MV-4-11 (cell line): ENCODE measurements at places on chromosomes 3 and 15.

DNA sequence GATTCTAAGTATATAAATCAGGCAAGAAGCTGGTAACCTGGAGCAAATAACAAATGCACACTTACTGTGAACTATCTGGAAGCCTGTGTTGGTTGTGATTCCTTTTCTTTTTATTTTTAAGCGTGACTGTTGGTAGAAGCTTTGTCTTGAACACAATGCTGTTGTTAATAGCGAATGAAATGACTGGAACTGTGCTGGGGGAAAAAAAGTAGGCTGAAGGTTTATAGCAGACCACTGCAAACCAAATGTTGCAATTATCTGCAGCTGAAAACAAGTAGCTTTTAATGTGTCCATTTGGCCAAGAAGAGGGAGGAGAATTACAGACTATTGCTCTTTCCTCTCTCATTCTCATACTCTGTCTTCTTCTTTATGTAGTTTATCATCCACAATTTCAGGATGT, 184.5 kb upstream of the DNAJC19 start:
- DNase-seq: no peak

DNA sequence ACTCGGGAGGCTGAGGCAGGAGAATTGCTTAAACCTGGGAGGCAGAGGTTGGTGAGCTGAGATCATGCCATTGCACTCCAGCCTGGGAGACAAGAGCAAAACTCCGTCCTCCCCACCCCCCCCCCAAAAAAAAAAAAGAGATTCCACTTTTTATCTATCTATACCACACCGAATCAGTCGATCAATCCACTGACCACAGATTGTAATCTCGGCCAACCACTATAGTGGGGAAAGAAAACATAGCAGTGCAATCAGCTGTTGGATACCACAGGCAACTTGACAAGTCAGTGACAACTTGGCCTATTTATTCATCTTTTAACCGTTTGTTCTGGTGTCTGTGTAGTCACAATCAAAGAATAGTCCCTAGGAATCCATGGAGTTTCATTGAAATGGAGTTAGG, 299.2 kb downstream of the FHIT start:
- DNase-seq: no peak

DNA sequence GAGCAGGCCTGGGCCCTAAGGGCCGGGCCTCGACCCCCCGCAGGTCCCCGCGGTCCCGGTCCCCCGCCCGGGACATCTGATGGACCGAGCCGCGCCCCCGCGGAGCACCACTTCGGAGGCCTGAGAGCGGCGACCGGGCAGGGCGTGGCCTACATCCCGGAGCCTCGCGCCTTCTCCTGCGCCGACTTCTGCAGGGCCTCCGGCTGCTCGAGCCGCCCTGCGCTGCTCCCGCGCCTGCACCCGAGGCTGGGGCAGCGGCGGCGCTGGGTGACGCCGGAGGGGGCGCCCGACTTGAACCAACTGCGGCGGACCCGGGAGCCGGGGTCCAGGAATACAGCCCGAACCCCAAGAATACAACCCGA, 14.9 kb upstream of the GP9 start:
- DNase-seq: no peak

- no peak for DNase-seq
Measured at GRCh38 chr15:44554934-44555723, 18.2 kb downstream of the EIF3J start.

DNA sequence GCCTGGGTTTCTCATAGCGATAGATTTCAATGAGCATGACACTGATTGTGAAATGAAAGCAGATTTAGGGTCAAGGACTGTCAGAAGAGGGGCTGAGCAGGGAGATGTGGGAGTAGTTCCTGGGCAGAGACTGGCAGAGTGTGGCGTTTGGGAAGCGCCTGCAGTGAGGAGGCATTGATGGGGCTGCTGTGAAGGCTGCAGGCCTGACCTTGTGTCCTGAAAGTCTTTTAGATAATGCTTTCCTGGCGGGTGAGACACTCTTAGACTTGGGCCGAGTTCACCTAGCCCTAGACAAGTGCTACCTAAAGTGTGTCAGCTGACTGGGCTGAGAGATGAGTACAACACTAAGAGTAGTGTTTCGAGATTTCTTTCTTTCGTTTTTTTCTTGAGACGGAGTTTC, 20.7 kb downstream of the USP13 start:
- no peak for DNase-seq

DNA sequence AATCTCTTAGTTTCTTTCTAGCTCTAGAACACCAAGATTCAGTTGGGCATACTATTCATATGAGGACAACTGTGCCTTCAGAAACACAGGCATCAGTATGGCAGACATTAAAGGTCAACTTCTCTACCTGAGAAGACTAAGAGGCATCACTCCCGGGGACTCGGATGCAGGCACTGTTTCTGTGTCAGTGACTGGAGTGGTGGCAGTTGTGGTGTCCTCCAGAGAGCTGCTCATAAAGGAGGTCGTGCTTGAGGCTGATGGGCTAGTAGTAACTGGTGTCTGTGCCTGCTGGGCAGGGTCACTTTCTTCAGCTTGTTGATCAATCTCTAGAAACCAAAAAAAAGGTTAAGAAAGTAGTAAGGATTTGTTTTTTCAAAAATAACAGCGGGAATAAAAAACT, 75.2 kb downstream of the FBXL22 start:
- no peak for DNase-seq

- peak; percentile 46 for DNase-seq
Measured at GRCh38 chr3:64163755-64164148, 61.5 kb downstream of the PRICKLE2 start.

DNA sequence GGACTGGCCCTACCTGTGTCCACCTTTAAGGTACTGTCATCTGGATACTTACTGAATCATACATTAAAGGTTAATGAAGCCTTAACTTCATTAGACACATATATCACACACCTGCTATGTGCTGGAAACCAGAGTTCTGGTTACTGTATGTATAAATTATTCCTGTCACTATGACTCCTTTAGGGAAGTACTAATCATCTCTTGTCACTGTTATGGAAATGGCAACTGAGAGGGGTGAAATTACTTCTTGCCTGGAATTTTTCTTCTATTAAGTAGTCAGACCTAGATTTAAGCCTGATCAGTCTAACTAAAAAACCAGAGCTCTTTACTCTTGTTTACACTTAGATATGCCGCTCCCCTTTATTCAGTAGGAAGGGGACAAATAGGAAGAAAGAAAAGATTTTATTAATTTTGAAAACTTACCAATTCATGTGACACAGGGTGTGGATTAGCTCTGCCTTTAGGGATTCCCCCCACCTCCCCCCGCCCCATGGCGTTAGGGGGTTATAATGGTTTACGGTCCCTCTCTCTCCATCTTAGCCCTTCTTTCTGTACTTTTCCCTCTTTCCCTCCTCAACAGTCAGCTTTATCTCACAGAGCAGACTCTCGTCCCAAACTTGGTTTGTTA, 152.5 kb downstream of the KLHL25 start:
- no peak for DNase-seq

DNA sequence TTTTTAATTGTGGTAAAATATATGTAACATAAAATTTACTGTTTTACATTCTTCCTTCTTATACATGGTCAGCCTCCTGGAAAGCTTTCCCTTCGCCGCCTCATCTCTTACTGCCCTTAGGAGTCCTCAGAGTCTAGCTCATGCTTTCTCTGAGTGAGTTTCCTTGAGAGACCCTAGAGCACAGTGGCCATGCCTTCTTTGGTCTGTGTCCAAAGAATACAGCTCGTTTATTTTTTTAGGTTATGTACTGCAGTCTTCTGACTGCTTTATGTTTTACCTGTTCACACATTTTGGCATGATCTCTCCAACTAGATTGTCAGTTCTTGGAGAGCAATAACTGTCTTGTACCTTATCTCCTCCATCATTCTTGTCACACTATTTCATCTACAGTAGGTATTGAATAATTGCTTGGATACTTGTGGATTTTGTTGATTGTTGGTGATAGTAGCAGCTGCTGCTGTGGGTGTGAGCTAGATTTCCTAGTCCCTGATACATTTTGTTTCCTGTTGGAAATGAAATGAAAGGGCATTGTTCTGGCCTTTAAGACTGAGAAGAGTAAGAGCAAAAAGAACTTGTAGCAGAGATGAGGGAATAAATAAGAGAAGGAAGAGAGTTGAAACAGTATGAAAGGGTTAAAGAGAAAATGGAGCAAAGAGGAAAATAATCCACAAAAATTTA, 10.9 kb downstream of the ARIH2 start:
- no peak for DNase-seq

GRCh38 chr3:162718697-162719096, 1222.1 kb downstream of the OTOL1 start:
- no peak for DNase-seq

GRCh38 chr3:48655606-48656005, 7.1 kb downstream of the CELSR3 start:
- DNase-seq: no peak

- DNase-seq: peak; percentile 80
Measured at GRCh38 chr15:40743921-40744814, 10.9 kb downstream of the RMDN3 start.

DNA sequence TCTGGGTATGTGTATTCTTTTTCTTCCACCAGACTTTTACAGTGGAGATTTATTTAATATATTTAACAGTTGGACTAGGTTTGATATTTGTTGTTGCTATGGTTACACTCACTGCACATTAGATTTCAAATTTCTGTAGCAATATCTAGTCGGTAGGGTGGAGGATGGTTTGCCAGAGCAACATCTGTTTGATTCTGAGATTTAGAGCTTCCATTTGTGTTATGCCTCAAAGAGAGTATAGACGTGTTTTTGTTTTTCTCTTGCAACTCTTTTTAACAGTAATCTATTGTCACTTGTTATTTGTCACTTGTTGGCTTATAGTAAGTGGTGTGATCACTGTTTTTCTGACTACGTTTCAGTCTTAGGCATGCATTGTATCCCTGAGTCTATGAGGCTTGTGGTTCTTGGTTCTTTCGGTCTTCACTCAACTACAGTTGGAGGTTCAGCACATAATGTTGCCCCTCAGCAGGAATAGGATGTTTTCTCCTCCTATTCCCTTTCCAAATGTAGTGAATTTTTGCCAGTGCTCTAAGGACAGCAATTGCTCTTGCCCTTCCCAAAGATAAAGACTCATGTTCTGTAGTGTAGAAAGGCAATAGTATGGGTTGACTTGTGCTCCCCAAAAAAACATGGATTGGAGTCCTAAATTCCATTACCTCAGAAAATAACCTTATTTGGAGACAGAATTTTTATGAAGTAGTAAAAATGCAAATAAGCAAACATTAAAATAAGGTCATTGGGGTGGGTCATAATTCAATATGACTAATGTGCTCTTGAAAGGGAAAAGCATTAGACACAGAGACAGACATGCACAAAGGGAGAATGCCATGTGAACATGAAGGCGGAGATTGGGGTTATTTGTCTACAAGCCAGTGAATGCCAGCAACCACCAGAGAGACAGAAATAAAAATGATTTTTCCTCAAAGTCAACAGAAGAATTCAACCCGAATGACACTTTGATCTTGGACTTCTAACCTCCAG, 692.1 kb downstream of the DIPK2A start:
- no peak for DNase-seq

DNA sequence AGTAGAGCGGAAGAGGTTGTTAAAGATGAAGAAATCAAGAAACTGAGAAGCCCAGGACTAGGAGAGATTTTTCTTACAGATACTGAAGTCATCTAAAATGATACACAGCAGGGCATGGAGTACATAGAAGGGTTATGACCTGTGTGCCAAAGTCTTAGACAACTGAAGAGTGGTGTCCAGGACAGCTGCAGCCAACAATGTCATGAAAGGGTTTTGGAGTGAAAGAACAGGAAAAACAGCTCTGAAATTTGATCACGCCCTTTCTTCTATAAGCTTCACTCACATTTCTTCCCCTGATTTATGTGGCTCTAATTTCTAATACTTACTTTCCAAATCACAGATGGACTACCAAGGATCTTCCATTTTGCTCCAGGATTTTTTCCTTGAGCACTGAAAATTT, 3.0 kb downstream of the CFAP20DC start:
- DNase-seq: no peak

GRCh38 chr3:184993394-184993793, 159.5 kb downstream of the C3orf70 start:
- no peak for DNase-seq

DNA sequence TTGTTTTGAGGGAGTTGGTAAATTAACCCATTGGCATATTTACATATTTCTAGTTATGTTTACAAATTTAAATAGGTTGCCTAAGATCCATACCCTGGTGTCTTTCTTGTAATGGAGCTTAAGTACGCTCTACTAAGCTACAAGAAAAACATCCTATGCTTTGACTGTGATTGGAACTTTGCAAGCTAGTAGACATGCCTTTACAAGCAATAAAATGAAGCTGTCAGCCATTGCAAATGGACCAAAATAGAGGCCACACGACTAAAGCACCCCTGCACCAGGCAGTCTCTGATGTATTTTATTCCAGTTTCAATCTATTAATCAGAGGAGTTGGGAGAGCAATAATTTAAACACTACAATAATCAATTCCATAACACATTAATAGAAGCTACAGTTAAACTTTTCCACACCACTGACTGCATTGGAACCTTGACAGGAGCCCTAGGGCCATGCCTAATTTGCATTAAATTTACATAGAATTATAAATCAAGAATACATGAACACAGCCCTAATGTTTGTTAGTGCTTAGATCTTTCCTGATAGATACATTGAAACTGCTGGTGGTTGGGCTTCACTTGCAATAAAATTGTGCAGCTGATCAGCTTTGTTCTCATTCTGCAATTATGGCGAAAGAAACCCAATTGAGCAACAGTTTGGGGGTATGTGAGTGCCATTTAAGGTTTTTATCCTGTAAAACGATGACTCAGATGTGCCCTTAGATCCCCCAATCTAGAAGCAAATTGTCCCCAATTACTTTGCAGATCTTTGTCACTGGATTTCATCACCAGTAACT, 360.1 kb downstream of the LSAMP start:
- DNase-seq: peak; percentile 71

- DNase-seq: no peak
Measured at GRCh38 chr3:87792534-87793336, 266.1 kb downstream of the CGGBP1 start.
